Stimulated activated CD4-positive, alpha-beta T cell treated with anti-CD3 and anti-CD28 coated beads, Interleukin-1b, Interleukin-23, amount 100 ng/mL, for 1 hour (primary cell): ENCODE measurements at places on chromosomes 4 and X.

- DNase-seq = no peak
Observed at GRCh38 chr4:54228056-54228527, 1.0 kb upstream of the PDGFRA start.

DNA sequence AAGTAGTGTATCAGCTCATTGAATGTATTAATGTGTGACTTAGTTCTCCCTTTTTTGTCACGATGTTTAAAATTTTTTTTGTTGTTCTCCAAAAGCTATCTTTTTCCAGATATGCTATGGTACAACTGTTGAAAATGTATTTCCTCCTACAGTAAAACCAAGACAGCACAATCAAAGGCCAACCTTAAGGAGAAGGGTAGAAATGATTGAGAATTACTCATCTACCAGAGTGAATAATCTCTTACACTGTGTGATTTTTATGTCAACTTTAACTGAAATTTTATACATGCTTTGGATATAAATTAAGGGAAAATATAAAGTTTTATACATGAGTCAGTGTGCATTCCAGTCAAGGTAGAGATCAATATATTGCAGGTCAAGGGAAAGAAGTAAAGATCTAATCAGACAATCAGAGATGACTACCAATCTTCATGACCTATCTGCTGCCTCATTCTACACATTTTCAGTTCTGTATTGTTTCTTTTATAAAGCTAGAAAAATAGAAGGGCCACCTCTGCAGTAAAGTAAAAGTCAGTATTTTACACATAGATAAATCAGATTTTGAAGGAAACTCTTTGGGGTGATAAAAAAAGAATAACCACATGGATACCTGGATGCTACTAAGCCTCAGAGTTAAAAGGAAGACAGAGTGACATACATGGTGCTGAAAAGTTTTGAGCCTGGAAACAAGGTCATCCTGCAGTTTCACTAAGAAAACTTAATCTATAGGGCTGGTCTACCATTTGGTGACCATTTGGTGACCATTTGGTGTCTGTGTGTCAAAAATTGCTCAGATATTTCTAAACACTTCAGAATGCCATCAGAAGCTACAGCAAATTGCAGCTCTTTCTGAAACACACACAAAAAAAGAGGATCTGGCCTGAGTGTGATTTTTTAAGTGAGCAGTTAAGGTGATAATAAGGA, 1.6 kb downstream of the FAM13A start:
- DNase-seq = no peak

DNA sequence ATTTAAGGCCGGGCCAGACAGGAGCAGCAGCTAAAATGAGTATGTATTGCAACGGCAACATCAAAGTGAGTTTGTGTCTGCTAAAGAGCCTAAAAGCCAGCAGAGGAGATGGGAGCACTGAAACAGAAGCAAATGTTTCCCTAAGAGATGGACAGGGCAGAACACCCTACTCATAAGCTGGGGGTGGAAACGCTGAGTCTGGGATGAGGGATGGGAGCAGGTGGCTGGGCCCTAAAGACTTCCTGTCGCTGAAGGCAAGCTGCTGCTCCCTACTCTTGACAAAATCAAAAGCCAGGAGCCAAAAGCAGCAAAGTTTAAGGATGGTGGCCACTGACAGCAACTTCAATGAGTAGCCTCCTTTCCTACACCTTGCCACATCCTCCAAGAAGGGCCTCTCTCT, 40.6 kb upstream of the NAP1L5 start:
- DNase-seq = no peak

- DNase-seq = no peak
Observed at GRCh38 chr4:159639671-159640323, 536.9 kb downstream of the RAPGEF2 start.

DNA sequence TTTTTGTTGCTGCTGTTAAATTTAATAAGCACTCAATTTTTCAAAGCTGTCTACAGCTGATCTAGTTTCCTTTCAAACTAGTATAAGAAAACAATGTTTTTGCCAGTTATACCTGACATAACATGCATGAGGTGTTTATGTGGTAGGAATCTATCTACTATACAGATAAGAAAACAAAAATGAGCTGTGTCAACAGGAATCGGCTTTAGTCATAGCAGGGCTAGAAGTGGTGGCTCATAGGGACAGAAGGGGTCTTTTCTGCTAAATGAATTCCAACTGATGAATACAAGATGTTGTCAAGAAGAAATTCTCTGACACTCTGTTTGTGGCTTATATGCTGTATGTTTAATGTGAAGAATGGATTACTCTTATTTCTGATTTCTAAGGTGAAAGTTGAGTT, 55.7 kb upstream of the CLNK start:
- DNase-seq = no peak

DNA sequence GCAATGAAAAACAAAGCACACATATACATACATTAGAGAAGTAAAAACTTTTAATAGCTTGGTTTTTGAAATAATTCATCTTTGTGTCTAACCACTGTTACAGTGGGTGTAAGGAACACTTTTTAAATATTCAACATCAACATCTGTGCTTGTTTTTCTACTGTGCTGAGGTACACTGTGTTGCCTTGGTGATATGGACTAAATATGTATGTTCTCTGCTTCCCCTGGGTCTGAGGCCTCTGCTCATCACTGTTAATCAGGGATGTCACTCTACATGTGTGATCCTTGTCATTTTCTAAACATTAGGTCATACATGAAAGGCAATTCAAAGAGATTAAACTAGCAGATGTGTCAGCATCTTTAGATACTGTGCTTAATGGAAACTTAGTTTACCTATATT, 10.9 kb downstream of the MCTS1 start:
- DNase-seq = no peak

DNA sequence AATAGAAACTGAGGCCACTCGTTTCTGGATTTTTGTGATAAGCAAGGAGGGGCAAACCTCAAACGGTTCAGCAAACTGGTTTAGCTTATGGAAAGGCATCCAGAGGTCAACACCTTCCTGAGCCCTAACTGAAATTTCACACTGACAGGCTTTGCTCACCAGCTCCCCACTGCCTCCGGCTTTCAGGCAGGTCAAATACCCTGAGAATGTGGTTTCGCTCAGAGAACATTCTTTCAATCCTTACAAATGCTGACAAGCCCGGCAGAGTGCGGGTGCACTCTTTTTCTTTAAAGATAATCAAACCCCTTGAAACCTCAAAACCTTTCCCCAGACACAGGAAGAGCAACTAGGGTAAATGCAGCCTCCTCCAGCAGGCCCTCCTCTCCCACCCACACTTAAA, 41.5 kb downstream of the CD40LG start:
- DNase-seq = no peak

DNA sequence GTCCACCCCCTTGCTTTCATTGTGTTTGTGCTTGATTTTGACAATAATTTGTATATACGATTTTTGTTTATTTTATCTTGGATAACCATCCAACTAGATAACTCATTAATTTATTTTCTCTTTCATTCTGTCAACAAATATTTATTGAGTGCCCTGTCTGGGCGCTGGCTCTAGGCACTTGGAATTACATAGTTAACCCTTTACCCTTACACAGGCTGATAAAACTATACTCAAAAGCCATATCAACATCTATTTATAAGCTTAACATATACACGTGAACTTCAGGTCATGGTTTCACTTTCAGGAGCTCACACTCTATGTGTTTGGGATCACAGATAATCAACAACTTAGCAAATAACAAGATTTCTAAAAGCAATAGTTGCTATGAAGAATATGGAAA, 226.3 kb upstream of the PPARGC1A start:
- DNase-seq = no peak

DNA sequence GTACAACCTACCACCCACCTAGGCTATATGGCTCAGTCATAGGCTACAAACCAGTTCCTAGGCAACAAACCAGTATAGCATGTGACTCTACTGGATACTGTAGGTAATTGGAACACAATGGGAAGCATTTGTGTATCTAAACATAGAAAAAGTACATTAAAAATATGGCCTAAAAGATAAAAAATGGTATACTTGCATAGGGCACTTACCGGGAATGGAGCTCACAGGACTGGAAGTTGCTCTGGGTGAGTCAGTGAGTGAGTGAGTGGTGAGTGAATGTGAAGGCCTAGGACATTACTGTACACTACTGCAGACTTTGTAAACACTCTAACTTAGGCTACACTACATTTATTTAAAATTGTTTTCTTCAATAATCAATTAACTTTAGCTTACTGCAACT, 139.2 kb upstream of the RBPJ start:
- DNase-seq = no peak

DNA sequence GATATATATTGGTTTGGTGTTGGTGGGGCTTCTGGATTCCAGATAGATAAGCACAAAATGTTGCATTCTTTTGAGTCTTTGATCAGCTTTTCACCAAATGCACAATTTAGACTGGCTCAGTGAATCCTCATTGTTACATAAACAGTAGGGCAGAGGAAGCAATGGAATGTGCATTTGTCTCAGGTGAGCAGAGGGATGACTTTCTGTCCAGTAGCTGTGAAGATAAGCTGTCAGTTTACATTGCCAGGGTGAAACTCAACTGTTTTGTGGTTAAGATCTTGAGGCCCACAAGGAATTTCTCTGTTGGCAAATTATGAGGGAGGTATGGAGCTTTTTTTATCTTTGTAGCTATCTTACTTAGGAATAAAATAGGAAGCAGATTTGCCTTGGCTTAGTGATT, 168.0 kb downstream of the GALNTL6 start:
- no peak for DNase-seq

- no peak for DNase-seq
Observed at GRCh38 chr4:1603413-1604135, 80.5 kb downstream of the FAM53A start.

DNA sequence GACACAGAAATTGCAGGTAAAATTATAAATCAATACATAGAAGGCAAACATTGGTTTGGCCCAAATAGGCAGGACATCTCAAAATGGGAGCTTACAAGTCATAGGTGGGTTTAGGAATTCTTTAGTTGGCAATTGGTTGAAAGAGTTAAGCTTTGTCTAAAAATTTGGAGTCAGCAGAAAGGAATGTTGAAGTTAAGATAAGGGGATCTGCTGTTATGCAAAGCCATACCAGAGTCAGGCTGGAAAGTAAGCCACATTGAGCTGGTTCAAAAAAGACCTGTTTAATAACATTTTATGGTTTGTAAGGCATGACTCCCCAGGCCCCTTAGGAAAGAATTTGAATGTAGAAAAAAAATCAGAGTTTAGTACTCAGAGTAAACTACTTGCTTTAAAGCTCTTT, 92.6 kb downstream of the IL13RA2 start:
- no peak for DNase-seq

GRCh38 chr4:118941149-118941548, 52.5 kb downstream of the SYNPO2 start:
- DNase-seq = no peak

DNA sequence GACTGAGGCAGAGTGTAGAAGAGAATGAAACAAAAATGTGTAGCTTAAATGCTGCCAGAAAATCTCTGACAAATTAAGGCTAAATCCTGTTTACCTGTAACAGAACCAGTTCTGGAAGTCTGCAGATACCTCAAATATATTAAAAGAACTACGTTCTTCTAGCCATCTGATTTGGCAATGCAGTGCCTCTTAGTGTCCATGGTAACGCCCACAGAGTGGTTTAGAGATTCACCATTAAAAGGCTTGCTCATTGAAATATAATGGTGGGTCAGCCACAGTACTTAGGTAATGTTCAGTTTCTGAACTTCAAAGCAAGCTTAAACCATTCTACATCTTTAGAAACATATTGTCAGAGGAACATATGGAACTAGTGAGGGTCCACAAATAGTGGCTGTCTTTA, 23.2 kb upstream of the LUZP4 start:
- DNase-seq = no peak

DNA sequence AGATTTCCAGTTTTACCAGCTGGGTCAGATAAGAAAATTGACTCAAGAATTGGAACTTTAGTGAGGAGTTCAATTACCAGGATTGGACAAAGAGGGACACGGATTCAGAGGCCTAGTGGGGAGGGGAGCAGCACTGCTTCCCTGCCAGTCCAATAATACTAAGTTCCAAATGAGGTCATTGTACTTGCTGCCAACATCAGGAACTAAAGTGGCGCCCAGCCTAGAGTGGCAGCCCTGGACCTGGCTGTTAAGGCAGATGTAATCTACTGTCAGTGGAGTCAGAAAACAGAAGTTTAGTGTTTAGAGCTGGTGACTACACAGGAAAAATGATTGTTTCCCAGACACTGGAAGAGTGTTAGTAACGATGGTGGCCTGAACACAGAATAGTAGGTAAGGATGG, 42.7 kb upstream of the RAPGEF2 start:
- no peak for DNase-seq

- DNase-seq = no peak
Observed at GRCh38 chr4:252065-252601, 53.1 kb downstream of the ZNF732 start.

DNA sequence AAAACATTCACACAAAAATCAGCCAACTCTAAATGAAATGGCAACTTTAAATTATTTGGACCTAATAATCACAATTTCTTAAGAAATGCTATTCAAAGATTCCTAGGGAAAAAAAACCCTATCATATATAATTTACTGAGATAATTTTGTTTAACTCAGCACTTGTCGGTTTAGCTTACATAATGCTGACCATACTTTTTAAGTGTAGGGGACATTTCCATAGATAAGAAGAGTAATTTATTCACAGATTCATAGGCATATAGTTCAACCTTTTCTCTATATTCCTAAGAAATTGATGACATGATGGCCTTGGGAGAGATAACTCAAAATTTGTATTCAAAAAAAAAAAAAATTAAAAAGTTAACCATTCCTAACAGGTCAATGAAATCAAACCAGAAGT, 260.8 kb upstream of the PGRMC2 start:
- no peak for DNase-seq

- no peak for DNase-seq
Observed at GRCh38 chrX:38500866-38501265, 60.5 kb upstream of the TSPAN7 start.

- DNase-seq = no peak
Observed at GRCh38 chrX:28997706-28998463, 410.6 kb downstream of the IL1RAPL1 start.

DNA sequence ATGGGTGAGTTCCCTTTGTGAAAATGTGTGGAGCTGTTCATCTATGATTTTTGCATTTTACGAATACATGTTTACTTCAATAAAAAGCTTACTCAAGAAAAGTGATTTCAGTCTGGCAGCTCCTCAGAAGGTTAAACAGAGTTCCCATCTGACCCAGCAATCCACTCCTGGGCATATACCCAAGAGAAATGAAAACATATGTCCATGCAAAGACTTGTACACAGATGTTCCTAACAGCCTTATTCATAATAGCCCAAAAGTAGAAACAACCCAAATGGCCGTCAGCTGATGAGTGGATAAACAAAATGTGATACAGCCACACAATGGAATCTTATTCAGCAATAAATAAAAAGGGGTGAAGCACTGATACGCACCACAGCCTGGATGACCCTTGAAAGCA, 20.8 kb downstream of the CLCN4 start:
- no peak for DNase-seq

DNA sequence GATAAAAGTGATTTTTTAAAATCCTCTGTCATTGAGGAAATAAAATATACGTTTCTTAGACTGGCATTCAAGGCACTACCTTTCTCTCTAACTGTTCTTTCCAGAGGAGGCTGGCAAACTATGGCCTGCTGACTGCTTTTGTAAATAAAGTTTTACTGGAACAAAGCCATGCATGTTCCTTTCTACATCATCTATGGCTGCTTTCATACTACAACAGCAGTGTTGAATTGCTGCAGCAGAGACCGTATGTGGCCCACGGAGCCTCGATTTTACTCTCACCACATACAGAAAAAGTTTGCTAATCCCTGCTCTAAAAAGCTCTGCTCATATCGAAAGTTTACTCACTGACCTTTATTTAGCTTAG, 20.2 kb downstream of the SETD7 start:
- DNase-seq = no peak
